COLO829 (cell line): ENCODE measurements at places on chromosomes 5 and 9.

DNA sequence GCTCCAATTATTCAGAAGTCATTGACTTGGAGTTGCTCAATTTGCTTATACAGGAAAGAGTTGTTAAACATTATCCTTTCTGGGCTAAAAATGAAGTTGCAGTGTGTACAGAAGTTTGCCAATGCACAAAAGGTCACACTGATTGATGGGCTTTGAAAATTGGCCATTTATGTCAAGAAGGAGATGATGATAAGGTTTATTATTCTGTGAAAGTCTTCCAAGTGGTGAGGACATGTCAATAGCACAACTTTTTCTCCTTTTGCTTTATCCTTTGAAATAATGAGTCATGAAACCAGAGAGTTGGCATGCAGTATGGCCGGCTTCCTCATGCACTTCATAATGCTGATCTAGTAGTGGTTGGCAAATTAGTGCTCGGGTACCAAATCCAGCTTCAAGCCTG, 848.5 kb upstream of the WWC1 start:
- no peak for DNase-seq

- no peak for DNase-seq
These were observed 133.1 kb downstream of the RORB start for GRCh38 chr9:74630228-74630627.

DNA sequence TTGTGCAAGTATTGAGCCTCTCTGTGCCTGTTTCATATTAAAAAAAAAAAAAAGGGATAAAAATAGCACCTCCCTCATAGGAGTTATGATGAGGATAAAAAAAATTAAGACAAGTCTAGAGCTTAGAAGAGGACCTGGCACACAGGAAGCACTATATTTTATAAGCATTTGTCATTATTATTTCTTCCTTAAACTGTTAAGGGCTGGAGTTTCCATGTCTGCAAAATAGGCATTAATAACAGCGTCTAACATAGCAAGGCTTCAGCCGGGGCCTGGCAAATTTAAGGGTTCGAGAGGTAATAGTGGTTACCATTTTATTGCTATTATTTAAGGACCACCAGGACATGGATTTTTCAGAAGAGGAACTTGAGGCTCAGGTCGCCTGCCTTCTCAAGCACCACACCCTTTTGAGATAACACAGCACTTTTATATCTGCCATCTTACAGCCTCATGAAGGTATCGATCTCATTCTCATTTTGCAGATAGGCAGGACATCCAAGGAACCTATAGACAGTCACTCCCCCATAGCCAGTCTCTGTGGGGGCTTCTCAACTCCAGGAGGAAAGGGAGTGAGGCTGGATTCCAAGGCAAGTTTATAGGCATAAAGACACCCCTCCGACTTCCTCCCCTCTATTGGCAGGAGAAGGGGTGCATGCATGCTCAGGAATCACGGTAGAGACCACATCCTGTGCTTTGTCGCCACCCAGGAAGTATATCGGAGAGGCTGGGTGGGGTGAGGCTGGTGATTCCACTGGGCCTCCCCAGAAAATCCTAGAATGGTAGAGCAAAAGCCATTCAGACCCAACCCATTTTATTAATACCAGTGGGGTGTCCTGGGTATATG, 2.4 kb downstream of the ANXA6 start:
- no peak for DNase-seq

DNA sequence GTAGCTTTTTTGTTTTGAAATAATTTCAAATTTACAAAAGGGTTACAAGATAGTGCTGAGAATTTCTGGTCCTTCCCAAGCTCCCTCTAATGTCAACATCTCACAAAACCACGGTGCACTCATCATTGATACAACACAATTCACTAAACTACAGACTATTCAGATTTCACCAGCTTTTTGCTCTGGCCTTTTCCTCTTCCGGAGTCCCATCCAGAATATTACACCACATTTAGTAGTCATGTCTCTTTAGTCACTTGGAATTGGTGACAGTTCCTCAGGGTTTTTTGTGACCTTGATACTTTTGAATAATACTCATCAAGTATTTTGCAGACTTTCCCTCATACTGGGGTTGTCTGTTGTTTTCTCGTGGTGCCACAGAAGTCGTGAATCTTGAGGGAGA, 484.0 kb downstream of the GADD45G start:
- DNase-seq: no peak

GRCh38 chr9:15182730-15183129, 124.3 kb downstream of the TTC39B start:
- no peak for DNase-seq

DNA sequence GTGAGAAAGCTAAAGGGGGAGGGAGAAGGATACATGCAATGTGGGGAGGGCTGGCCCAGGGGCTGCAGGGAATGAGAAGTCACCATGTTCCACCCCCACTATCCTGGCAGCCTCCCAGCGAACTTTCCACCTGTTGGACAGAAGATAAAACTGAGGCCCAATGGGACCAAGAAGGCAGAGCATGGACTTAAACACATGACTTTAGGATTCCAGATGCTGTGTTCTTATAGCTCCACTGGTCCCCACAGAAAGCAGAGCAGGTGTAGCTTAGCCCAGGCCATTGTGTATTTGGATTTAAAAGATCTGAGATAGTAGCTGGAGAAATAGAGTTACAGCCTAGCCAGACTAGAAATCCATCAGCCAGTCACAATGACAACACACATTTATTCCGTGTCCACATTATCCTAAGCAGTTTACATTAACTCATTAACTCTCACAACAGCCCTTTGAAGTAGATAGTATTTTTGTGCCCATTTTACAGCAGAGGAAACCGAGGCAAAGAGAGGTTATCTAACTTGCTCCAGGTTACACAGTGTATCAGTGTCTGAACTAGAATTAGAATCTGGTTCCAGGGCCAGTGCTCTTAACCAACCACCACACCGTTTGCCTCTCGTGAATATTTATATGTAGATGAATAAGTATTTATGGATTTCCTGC, 121.0 kb downstream of the RGS3 start:
- no peak for DNase-seq

DNA sequence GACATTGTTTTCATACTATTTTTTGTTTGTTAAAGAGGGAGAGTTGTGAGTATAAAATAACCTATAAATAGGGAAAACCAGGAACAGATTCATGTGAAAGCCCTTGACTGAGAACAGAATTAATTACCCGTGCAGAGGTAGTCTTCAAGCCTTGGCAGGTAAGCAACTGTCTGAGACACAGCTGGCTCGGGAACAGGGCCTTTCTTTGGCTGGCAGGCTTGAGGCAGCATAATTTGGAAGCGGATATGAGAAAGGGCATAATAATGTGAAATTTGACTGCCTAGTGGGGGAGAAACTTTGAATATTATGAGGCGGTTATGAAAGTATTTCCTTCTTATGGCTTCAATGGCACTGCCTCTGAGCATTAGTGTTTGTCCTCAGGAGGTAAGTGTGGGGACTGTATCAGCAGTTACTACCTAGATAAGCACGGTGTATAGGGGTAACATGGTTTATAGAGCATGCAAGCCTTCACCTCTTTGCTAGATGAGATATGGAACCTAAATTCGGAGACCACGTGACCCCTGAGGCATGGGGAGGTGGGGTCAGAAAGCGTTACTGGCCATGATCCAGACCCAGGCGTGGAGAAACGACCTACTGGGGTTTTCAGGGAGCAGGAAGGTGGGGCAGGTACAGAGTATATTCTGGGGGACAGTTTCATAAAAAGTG, 210.2 kb upstream of the GAS1 start:
- DNase-seq: no peak

GRCh38 chr5:62386824-62387223, 16.9 kb downstream of the DIMT1 start:
- no peak for DNase-seq

- no peak for DNase-seq
These were observed 138.8 kb upstream of the POC5 start for GRCh38 chr5:75856056-75856455.

- DNase-seq: no peak
These were observed 154.8 kb upstream of the LHFPL2 start for GRCh38 chr5:78803353-78803752.
